ENCODE measurements at places on chromosomes 12 and 14. TPM values are rescaled to one million over a fixed set of nuclear protein-coding genes. Genes with fewer than 3 reads are reported as not detected.

FAM90A1 gene
- total RNA-seq: 0.34 TPM

KLRD1 gene
- 0.23 TPM for total RNA-seq

CIDEB gene
- 3.5 TPM for total RNA-seq

STXBP6 gene
- 35.7 TPM for total RNA-seq

IL31 gene
- total RNA-seq: not detected

KRT71 gene
- total RNA-seq: 1.5 TPM

TMTC1 gene
- total RNA-seq: not detected

PTPRB gene
- 0.73 TPM for total RNA-seq

GRCh38 chr14:70886421-70887206 is 20.6 kb upstream of the PCNX1 start:
- H3K4me1 ChIP-seq: no peaks in the 10 kb centered on the region
- no peak overlapping the region for H3K27ac ChIP-seq
- no peaks in the 10 kb centered on the region for H3K27me3 ChIP-seq
- H3K4me3 ChIP-seq: no peak overlapping the region

- DNase-seq: no peak
- H3K4me1 ChIP-seq: peaks cover 35% of the 10 kb centered on the region
- H3K4me3 ChIP-seq: no peak overlapping the region
- H3K27me3 ChIP-seq: no peaks in the 10 kb centered on the region
- H3K36me3 ChIP-seq: no peaks in the 10 kb centered on the region
- H3K27ac ChIP-seq: no peak overlapping the region
Measured at GRCh38 chr12:12508612-12509011, 54.1 kb downstream of the DUSP16 start.

- H3K27me3 ChIP-seq: no peaks in the 10 kb centered on the region
- no peaks in the 10 kb centered on the region for H3K36me3 ChIP-seq
- DNase-seq: no peak
- H3K4me1 ChIP-seq: peaks cover 38% of the 10 kb centered on the region
- H3K27ac ChIP-seq: no peak overlapping the region
- H3K4me3 ChIP-seq: no peak overlapping the region
Measured at GRCh38 chr14:71139294-71139946, 232.2 kb downstream of the PCNX1 start.

- no peak for DNase-seq
- H3K4me1 ChIP-seq: no peaks in the 10 kb centered on the region
- no peaks in the 10 kb centered on the region for H3K36me3 ChIP-seq
- H3K27me3 ChIP-seq: no peaks in the 10 kb centered on the region
- H3K27ac ChIP-seq: no peak overlapping the region
Measured at GRCh38 chr12:74482115-74482514, 55.5 kb upstream of the ATXN7L3B start.

GRCh38 chr14:36988989-36989388 is 183.4 kb downstream of the SLC25A21 start:
- peaks cover 20% of the 10 kb centered on the region for H3K4me1 ChIP-seq
- H3K27me3 ChIP-seq: no peaks in the 10 kb centered on the region
- DNase-seq: no peak
- H3K36me3 ChIP-seq: no peaks in the 10 kb centered on the region
- no peak overlapping the region for H3K4me3 ChIP-seq
- no peak overlapping the region for H3K27ac ChIP-seq

GRCh38 chr14:65486863-65487262 is 74.3 kb downstream of the FUT8 start:
- peaks cover 3% of the 10 kb centered on the region for H3K4me1 ChIP-seq
- no peak overlapping the region for H3K4me3 ChIP-seq
- no peak overlapping the region for H3K27ac ChIP-seq
- H3K27me3 ChIP-seq: no peaks in the 10 kb centered on the region
- no peaks in the 10 kb centered on the region for H3K36me3 ChIP-seq

GRCh38 chr12:49832836-49833421 is 4.7 kb upstream of the NCKAP5L start:
- H3K27me3 ChIP-seq: no peaks in the 10 kb centered on the region
- peak overlapping the region; percentile 29 for H3K27ac ChIP-seq
- DNase-seq: no peak
- H3K36me3 ChIP-seq: no peaks in the 10 kb centered on the region

- H3K4me3 ChIP-seq: no peak overlapping the region
- no peaks in the 10 kb centered on the region for H3K4me1 ChIP-seq
- no peak overlapping the region for H3K27ac ChIP-seq
- DNase-seq: no peak
- no peaks in the 10 kb centered on the region for H3K27me3 ChIP-seq
Measured at GRCh38 chr12:114209861-114210260, 196.1 kb downstream of the TBX5 start.

DNA sequence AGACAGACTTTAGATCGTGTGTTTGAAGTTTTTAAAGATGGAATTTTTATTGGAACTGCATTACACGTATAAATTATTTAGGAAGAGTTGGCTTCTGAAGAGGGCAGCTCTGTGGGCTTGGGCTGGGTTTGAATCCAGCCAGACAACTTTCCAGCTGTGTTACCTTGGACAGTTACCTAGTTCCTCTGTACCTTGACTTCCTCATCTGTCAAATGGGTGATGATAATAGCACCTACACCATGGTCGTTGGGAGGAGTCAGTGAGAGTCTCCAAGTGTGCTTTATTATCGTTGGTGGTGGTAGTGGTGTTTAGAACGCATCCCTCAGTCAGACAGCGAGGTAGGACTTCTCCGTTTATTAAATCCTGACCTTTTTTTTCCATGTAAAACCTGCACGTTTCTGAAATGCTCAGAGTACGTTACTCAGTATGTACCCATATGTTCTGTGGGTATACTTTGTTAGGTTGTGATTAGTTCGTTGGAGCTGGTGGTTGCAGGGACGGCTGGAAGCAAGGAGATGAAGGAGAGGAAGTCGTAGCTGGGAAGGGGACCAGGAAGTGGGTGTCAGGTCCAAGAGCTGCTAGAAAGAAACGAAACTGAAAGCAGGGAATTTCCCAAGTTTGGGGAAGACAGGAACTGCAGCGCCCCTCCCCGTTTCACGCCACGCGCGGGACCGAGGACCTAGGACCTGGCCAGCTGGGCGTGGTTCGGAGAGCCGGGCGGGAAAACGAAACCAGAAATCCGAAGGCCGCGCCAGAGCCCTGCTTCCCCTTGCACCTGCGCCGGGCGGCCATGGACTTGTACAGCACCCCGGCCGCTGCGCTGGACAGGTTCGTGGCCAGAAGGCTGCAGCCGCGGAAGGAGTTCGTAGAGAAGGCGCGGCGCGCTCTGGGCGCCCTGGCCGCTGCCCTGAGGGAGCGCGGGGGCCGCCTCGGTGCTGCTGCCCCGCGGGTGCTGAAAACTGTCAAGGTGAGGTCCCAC is at the start of gene OAS3:
OAS3 (plus strand) TSS at position 734 of the 979 bp plus-strand sequence; CDS start at position 791, 57 bp downstream.
- H3K4me3 ChIP-seq: peak within 1 kb of the TSS; percentile 55
- H3K27me3 ChIP-seq: no peaks in the 10 kb centered on the region
- DNase-seq: peak; percentile 86

- H3K4me3 ChIP-seq: no peak overlapping the region
- no peak overlapping the region for H3K27ac ChIP-seq
- DNase-seq: no peak
- H3K4me1 ChIP-seq: no peaks in the 10 kb centered on the region
- H3K36me3 ChIP-seq: no peaks in the 10 kb centered on the region
- H3K27me3 ChIP-seq: no peaks in the 10 kb centered on the region
Measured at GRCh38 chr12:127957001-127957660, 309.8 kb upstream of the TMEM132C start.

- H3K27ac ChIP-seq: no peak overlapping the region
- no peaks in the 10 kb centered on the region for H3K27me3 ChIP-seq
- no peak for DNase-seq
- H3K4me3 ChIP-seq: no peak overlapping the region
- no peaks in the 10 kb centered on the region for H3K36me3 ChIP-seq
- peaks cover 10% of the 10 kb centered on the region for H3K4me1 ChIP-seq
Measured at GRCh38 chr12:6631549-6631961, 4.2 kb downstream of the LPAR5 start.

DNA sequence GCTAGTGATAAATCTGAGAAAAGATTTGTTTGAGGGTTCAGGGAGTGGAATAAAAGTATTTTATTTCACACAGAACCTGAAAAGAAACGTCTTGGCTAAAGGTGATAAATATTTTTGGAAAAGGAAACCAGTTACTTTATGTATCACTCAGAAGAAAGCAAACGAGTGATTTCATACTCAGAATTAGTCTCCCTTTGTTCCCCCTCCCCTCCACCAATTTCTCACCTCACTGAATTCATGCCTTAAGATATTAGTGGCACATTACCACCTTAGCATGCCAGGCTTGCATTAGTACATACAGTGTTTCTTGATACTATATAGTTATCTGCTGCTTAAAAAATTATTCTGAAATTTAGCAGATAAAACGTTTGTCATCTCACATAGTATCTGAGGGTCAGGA is 28.2 kb downstream of the G2E3 start:
- H3K27ac ChIP-seq: no peak overlapping the region
- H3K27me3 ChIP-seq: no peaks in the 10 kb centered on the region

DNA sequence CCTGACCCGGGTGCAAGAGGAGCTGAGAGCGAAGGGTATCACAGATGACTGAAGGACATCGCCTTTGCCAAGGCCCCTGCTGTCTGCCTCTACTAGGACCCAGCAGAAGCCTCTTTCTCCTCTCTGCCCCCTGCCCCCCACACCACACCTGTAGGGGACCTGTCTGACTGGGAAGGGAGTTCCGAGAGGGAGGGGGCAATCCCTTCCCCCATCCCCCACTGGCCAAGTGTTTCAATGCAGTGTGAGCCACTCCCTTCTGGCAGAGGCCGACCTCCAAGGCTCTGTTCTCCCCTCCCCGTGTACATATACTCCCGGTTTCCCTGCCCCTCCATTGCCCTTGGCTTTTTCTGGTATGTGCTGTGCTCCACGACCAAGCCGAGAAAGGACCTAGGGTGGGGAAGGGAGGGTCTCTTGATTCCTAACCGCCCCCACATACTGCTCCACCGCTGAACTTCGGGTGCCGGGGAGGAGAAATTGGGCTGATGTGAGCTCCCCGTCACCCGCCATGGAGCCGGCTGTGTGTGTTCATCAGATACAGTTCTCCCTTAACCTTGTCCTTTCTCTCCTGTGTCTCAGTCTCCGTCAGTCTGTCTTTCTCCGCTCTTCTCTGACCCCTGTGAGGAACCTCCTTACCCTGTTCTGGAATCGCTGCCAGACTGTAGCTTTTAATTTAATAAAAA is 2.0 kb upstream of the ARHGEF25 start:
- H3K36me3 ChIP-seq: no peaks in the 10 kb centered on the region
- DNase-seq: no peak
- no peak overlapping the region for H3K4me3 ChIP-seq
- H3K27ac ChIP-seq: no peak overlapping the region
- H3K27me3 ChIP-seq: no peaks in the 10 kb centered on the region

DNA sequence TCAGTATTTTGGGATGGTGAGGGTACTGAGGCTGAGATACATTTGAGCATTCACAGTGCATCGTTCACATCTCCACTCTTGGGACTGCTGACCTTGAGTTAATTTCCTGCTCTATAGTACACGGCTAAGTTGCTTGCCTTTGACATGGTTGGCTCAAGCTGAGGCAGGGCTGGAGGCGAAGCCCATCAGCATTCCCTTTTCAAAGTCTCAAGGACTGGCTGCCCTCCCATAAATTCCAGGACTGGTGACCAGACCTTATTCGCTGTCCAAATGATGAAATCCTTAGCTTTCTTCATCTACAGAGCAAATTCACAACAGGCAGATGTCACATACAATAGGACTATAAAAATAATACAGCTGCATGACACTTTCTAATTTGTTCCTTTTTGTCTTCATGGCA is 85.9 kb downstream of the SSPN start:
- no peaks in the 10 kb centered on the region for H3K4me1 ChIP-seq
- no peak overlapping the region for H3K27ac ChIP-seq
- H3K36me3 ChIP-seq: no peaks in the 10 kb centered on the region
- no peak for DNase-seq
- H3K4me3 ChIP-seq: no peak overlapping the region
- no peaks in the 10 kb centered on the region for H3K27me3 ChIP-seq

DNA sequence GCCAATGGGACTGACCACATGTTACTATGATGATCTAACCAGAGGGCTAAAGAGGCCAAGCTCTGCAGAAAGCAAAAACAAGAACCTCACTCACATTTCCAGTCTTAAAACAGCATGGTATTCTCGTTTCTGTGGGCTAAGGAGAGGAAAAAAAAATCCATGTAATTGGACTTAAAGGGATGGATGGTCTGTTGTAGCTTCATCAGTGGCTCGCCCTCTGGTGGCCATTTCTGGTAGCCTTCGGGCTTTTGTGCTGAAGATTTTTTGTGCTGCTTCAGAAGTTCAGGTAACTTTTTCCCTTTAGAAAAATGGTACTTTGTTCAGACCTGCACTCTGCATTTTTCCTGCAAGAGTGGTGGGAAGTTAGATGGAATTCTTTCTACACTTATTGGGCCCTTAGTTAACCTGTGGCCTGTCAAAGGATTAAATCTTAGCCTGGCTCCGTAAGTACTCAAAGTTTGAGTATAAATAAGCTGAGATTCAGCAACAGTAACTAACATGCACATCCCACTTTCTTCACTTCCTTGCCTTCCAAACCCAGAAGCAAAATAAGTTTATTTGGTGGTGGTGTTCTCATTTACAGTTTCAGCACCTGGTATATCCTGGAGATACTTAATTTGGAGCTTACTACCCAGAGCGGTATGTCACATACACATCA is 22.3 kb downstream of the DCAF4 start:
- H3K4me3 ChIP-seq: no peak overlapping the region
- no peaks in the 10 kb centered on the region for H3K27me3 ChIP-seq
- DNase-seq: peak; percentile 57

DNA sequence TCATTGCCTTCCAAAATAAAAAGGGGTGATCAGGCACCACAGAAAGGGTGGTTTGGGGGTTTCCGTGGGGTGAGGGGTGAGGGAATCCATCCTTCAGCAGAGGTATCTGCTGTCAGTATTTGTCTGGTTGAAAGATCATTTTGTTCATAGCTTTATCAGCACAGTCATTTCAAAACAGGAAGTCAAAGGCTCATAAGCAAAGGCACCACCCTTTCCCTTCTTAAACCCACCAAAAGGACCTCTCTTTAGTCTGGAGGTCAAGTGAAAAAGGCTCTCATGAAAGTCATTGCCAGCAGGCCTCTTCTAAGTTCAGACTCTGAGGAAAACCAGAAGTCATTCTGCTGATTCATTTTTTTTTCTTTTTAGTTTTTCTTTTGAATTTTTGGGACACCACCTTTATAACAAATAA is 6.2 kb downstream of the CHST11 start:
- H3K36me3 ChIP-seq: no peaks in the 10 kb centered on the region
- no peaks in the 10 kb centered on the region for H3K27me3 ChIP-seq
- DNase-seq: no peak

- no peak overlapping the region for H3K27ac ChIP-seq
- no peak for DNase-seq
- H3K27me3 ChIP-seq: no peaks in the 10 kb centered on the region
- H3K4me3 ChIP-seq: no peak overlapping the region
Measured at GRCh38 chr14:100651999-100652508, 64.8 kb upstream of the BEGAIN start.

- no peaks in the 10 kb centered on the region for H3K27me3 ChIP-seq
- peaks cover 7% of the 10 kb centered on the region for H3K4me1 ChIP-seq
Measured at GRCh38 chr12:124381456-124382296, 86.8 kb downstream of the RFLNA start.

Data from Caco-2 (cell line).